Stromal cell of bone marrow (primary cell): ENCODE measurements at places on chromosomes 6 and 20.
A peak's percentile ranks its signal among the peaks of the same experiment; 100 is the strongest.

DNA sequence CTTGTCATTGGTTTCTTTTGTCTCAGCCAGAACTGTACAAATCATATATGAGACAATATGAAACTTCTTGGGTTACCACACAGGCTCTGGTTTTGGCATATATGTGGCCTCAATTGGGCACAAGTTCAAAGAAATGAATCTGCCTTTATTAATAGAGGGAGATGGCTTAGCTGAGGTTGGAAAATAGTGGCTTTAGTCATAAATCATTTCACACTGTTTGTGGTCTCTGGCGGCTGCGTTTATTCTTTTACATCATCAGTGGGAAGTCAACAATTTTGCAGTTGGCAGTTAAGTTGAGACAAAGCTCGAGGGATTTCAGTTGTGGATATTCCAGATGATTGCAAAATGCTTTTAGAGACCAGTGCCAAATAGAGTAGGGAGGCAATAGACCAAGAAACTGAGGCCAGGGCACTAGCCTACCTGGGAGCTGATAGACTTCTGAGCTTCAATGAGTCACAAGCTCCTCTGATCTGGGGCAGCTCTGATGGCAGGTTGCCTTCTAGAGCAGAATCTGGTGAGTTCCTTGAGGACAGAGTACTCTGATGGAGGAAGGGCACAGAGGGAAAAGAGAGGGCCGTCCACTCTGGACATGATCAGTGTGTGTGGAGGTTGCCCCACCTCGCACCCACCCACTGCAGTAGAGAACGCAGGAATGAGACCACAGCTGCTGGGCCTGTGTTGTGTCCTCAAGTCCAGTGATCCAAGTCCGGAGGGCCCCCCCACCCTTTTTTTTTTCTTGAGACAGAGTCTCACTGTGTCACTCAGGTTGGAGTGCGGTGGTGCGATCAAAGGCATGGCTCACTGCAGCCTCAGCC lies 73.5 kb downstream of the ARMC2 start:
- peak; percentile 93 for DNase-seq

- DNase-seq = no peak
These were observed 6.5 kb downstream of the BTN2A2 start for GRCh38 chr6:26389349-26389894.

- peak; percentile 59 for DNase-seq
These were observed 155.8 kb downstream of the WDR27 start for GRCh38 chr6:169545982-169546381.

- DNase-seq = no peak
These were observed 33.9 kb downstream of the KIZ start for GRCh38 chr20:21159658-21160380.

GRCh38 chr6:149094934-149095351 lies 222.6 kb upstream of the TAB2 start:
- DNase-seq = no peak

DNA sequence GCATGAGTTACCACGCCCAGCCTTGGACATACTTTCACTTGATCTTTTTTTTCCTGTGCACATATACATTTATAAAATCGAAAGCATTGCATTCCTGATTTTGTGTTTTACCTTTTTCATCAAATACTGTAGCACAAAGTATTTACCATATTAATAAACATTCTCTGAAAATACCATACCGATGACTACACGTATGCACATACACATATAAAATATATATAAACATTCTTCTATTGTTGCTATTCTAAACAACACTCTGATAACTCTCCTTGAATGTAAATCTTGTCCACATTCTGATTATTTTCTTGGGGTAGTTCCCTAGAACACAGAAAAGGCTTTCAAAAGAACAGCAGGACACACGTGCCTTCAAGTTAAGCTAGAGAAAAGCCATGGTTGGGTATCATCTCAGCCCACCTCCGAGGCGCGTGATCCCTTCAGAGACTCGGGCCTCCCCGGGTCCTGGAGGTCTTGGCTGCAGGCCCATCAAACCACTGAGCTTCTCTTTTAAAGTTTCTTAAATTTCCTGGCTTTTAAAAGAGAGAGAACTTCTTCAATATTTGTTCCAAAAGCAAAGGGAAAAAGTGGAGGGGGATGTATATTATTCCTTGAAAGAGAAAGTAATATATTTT lies 198.1 kb downstream of the MYLK4 start:
- DNase-seq = no peak

DNA sequence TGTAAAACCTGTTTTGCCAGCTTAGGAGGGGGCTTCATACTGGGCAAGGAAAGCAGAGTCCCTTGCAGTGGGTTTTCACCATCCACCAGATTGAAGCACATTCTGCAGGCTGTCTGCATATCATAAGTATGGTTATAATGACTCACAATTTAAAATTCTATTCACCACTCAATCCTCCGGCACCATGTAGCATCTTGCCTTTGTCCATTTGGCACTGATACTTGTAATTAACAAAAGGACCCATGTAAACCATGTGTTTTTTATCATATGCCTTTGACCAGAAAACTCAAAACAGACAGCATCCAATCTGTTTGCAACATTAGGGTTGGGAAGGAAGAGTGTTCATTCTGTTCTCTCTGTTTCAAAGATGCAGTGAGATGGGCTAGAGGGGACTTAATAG lies 3.0 kb downstream of the CD83 start:
- no peak for DNase-seq

DNA sequence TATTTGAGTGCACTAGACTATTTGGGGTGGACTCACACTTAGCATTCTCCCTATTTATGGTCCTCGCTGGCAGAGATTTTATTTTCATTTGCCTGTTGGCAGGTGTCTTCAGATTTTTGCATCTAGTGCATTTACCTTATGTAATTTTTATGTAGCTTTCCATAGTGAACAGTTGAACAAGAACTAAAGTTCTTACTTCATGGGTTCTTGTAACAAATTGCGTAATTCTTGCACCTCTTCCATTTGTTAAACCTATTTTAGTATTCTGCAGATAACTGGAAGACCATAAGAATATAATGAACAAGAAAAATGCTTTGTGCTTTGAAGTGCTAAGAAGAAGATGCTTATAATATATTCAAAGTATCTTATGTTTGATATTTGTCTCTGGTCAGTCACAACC lies 252.8 kb upstream of the MMS22L start:
- no peak for DNase-seq

GRCh38 chr6:16723826-16724225 lies 37.4 kb downstream of the ATXN1 start:
- DNase-seq = peak; percentile 94

DNA sequence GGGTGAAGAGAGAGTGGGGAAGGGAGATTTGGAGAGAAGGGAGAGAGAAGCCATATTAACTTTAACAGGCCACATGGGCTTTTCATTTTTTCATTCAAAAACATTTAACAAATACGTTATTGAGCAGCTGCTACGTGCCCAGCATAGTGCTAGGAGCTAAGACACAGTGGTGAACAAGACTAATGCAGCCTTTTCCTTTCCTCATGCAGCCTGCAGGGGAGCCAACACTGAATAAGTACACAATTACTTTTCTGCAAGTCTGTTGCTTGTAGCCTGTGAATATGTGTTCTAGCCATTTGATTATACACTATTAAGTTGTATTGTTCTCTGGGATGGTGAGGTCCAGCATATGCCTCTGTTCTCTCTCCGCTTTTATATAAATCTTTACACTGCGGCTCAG lies 1.9 kb upstream of the BLOC1S5 start:
- no peak for DNase-seq

GRCh38 chr6:22221630-22222029 lies 75.2 kb downstream of the PRL start:
- no peak for DNase-seq

DNA sequence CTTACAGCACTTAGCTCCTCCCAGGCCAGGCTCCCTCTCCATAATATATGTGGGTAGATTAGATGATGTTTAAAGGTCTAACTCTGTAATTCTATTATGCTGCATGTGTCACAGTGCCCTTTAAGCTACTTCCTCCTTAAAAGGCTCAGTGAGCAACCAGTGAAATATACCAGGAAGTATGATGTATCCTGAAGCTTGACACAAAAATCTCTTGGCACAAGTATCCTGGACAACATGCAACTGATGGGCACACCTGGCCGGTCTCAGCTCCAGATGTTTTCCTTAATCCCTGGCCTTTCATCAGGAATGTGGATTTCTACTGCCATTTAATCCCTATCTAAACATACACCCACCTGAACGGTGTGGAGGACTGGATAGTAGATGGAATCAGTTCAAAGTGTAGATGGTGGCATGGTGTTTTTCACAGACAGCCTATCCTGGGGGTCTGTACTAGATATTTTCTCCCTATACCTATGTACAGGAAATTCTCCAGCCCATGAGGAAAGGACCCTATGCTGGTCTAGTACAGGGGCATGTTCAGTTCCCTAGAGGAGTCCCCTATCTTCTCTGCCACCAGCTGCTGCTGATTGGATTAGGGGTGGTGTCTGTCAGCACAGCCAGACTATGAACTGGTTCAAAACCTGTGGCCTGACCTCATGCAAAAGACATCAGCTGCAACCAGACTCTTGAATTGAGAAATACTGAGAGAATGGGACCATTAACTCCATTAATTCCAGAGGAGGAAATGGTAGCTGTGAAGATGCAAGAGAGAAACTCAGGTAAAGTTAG lies 59.4 kb upstream of the CITED2 start:
- DNase-seq = no peak

DNA sequence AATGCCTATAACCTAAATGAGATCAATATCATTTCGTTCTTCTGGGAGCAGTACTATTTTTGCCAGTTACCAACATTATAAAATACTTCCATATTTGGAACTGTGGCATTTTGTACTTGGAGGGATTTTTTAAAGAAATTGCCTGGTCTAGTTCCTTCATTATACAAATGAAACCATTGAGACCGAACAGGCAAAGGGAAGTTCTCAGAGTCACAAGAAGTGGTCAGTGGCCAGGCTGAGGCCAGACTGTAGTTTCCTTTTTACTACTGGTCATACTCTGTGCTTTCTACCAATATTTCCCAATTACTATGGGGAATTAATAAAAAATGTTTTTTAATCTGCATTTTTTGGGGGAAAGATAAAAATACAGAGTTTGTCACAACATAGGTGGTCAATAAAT lies 332.0 kb downstream of the NRN1 start:
- no peak for DNase-seq

- DNase-seq = no peak
These were observed 52.3 kb upstream of the SAYSD1 start for GRCh38 chr6:39167321-39167720.

GRCh38 chr6:80464901-80465300 lies 358.4 kb downstream of the BCKDHB start:
- DNase-seq = no peak

DNA sequence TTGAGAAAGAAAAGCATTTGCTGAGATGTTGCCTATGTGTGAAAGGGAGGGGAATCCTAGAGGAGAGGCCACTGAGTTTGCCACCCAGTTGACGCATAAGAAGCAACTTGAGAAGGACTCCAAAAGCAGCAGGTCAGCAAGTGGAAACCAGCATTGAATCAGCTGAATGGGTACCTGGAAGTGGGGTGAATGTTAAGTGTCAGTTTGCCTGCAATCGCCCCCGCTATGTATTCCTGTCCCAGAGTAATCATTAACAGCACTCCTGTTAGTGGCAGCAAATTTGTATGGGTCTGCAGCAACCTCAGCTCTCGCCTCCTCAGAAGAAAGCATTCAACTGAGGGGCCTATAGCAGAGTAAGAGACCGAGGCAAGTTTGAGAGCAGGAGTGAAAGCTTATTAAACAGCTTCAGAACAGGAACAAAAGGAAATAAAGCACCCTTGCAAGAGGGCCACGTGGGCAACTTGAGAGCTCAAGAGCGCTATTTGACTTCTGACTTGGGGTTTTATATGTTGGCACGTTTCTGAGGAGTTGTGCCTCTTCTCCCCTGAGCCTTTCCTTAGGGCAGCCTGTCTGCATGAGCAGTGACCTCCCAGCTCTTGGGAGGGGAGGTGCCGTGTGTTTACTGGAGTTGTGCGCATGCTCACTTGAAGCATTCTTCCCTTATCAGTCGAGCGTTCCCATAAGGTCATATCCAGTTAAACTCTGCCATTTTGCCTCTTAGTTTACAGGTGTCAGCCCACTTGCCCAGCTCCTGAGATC lies 122.6 kb upstream of the PHACTR1 start:
- DNase-seq = no peak

GRCh38 chr6:44737829-44738528 lies 350.5 kb downstream of the CDC5L start:
- DNase-seq = no peak

DNA sequence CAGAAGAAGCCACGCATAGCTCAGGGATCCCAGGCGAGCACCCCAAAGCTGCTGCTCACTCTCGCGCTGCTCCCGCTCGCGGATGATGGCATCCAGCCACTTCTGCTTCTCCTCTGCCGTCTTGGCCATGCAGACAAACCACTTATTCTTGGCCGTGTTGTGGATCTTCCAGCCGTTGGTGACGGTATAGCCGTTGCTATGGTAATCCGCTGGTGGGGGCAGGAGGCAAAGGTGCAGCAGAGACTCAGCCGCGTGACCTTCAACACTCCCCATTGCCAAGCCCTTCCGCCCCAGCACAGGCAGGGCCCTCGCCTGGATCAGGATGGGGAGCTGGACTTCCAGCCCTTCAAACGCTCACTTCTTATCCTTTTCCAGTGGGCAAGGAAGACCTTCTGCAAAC lies 136.9 kb downstream of the PREX1 start:
- no peak for DNase-seq

DNA sequence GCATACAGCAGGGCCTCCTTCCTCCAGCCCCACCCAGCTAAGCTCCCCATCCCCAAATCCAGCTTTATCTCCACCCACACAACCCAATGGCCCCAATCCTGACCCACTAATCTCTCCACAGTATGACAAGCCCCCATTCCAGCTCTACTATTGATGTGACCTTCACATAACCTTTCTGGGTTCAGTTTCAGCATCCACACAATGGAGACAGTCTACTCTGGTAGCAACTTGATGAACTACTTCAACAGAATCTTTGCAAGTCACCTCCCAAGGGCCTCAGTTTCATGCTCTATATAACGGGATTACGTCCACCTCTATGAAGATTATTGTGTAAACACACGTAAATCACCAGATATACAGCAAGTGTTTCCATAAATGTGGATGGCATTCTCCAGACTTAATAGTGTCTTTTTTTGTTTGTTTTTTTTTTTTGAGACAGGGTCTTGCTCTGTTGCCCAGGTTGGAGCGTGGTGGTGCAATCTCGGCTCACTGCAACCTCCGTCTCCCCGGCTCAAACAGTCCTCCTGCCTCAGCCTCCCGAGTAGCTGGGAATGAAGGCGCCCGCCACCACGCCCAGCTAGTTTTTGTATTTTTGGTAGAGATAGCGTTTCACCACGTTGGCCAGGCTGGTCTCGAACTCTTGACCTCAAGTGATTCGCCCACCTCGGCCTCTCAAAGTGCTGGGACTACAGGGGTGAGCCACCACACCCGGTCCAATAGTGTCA lies 1.4 kb downstream of the AHCY start:
- DNase-seq = no peak

DNA sequence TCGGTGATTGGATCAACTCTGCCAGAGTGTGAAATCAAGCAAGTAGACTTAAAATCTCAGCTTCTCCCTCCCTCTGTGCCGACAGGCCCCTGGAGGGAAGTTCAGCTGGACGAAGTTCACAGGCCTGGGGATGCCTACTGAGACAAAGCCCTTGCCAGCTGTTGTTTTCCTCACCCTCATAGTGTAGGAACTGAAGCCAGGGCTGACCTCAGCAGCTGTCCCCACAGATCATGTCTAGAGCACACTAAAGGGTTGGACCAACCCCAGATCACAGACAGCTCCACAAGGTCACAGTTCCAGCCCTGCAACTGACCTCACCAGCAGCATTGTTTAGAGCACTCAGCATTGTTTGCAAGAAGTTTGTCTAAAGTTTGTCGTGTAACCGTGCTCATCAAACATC lies 261.9 kb upstream of the ECI2 start:
- DNase-seq = no peak
